ENCODE measurements at places on chromosomes 4 and X.

- DNase-seq: peak; percentile 51
These were observed 17.2 kb downstream of the SPIN3 start for GRCh38 chrX:56978172-56978571.

- peak; percentile 61 for DNase-seq
These were observed 72.0 kb downstream of the FRMPD4 start for GRCh38 chrX:12210196-12210815.

GRCh38 chr4:153531000-153531358 lies 64.8 kb downstream of the TMEM131L start:
- no peak for DNase-seq

- no peak for DNase-seq
These were observed 500.0 kb downstream of the SPRY1 start for GRCh38 chr4:123896446-123897071.

DNA sequence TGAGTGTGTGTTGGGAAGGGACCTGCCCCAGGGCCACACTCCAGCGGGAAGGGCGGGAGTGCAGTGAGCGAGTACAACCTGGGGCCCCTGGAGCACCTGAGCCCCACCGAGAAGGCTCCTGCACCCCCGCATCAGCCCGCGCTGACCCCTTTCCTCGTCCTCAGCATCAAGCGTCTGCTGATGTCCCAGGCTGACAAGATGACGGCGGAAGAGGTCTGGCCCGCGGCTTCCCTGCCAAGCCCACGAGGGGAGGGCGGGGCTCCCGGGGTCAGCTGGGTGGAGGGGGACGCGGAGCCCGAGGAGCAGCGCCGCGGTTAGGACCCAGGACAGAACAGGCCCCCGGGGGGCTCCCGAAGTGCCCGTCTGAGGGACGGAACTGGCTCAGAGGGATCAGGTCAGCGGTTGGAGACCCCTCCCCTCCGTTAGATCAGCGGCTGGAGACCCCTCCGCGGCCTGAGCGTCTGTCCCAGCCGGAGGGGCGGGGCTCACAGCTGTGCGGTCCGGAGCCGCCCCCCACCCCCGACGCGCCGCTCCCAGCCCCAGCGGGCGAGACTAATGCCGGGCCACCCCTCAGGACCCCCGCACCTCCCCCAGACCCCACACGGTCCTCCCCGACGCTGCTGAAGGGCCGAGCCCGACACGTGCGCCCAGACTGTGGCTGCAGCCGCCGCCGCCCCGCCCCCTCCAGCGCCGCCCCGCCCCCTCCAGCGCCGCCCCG lies 6.7 kb downstream of the MYL5 start:
- no peak for DNase-seq

DNA sequence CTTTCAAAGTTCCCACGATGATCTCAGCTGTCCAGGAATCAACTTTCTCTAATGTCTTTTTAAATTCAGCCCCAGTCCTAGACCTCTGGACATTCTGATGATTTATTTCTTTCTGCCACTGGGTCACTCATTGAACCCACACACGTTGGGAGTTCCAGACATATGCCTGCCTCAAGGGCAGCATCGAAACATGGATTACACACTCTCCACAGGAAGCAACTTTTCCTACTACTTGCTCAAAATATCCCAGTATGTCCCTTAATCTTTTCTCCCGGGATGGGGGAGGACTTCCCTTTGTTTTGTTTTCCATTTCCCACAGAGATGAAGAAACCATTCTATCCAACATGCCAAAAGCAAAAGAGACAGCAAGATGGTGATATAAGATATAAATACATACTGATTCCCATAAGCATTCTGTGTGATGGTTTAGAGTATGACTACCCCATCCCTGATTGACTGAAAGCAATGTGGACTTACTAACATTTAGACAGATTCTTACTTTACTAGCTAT lies 79.8 kb upstream of the PPARGC1A start:
- no peak for DNase-seq

GRCh38 chrX:96373047-96373355 lies 311.6 kb upstream of the DIAPH2 start:
- no peak for DNase-seq

DNA sequence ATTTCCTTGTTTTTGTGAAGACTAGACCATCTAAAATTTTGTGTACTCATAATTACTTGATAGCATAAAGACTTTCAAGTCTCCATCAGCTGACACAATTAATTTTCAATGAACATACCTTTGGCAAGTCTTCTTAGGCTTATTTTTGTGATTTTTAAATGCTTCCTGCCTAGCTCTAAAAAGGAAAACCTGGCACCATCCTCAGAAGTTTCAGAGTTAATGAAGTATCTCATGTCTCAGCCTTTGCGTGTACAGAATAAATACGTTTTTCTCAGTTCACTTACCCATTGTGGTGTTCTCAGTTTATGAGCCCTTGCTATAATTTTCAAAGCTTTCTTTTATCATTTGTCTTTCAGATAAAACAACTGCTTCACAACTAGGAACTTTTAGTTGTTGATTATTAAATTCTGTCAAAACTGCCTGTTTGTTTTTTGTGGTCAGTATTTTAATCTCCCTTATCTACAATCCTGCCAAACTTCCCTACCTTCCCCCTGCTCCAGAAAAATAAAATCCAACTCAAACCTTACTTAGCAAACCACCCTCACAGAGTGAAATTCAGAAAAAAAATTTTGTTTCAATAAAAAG lies 21.6 kb downstream of the ADD1 start:
- DNase-seq: no peak

- no peak for DNase-seq
These were observed 143.8 kb downstream of the FBXW7 start for GRCh38 chr4:152392079-152392478.

- no peak for DNase-seq
These were observed 219.3 kb upstream of the JADE1 start for GRCh38 chr4:128590034-128590740.

DNA sequence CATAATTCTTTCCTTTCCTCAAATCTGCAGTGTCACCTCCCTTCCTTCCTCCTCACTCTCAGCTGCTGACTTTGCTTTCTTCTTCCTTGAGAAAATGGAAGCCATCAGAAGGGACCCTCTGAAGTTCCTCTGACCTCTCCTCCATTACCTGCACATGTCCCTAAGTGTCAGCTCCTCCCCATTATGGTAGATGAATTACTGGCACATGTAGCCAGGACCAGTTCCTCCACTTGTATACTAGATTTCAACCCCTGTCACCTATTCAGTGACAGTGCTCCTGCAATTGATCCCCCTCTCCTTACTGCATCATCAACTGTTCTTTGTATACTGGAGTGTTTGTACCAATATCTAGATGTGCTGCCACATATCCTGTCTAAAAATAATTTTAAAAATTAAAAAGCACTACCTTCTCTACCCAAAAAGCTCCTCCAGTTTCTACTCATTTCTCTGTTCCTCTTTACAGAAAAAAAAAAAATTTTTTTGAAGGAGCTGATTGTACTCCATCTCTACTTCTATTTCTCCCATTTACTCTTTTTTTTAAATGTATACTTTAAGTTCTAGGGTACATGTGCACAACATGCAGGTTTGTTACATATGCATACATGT lies 78.6 kb downstream of the CLCN5 start:
- DNase-seq: no peak

GRCh38 chr4:98261405-98262291 lies 464 bp downstream of the RAP1GDS1 start:
- DNase-seq: no peak

DNA sequence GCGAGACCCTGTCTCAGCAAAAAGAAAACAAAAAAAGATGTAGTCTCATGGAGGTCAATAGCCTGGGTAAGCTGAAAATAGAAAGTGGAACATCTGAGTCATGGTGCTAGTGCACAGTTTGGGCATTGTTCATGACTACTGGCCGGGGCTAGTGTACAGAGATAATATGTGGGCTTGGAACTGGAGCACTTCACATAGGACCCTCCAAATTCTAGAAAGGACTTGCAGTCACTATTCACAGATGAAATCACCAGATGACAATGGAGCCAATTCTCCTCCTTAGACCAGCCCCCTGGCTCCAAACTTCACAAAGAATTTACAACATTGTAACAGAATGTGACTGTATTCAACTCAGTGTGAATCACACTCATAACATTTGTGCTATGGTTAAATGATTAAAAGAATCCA lies 367.8 kb upstream of the SLC7A11 start:
- peak; percentile 91 for DNase-seq

- no peak for DNase-seq
These were observed 107.0 kb downstream of the REPS2 start for GRCh38 chrX:17053502-17053901.

- no peak for DNase-seq
These were observed 135.3 kb upstream of the LDB2 start for GRCh38 chr4:17033768-17034181.

- no peak for DNase-seq
These were observed 19.6 kb downstream of the NKX3-2 start for GRCh38 chr4:13524504-13525243.

DNA sequence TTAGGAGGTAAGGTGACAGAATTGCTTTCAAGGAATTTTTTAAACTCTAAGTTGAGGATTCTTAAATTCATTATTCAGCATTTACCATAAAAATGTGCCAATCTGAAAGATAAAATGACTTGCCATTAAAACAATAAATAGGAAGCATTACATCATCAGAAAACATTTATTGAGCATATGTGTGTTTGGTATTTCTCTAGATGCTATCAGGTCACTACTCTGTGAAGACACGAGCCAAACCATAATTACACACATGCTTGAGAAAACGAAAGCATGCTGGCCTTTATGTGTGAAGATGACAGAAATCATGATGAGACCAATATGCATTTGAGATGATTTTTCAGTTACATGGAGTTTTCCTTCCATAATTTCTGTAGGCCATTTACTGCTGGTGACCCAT lies 12.3 kb upstream of the IL21 start:
- DNase-seq: no peak

- no peak for DNase-seq
These were observed 477.4 kb downstream of the ACTRT1 start for GRCh38 chrX:127574829-127575228.

- DNase-seq: no peak
These were observed 704.6 kb downstream of the SMARCA1 start for GRCh38 chrX:128818690-128819089.

GRCh38 chr4:158714937-158715336 lies 8.3 kb downstream of the PPID start:
- DNase-seq: no peak

DNA sequence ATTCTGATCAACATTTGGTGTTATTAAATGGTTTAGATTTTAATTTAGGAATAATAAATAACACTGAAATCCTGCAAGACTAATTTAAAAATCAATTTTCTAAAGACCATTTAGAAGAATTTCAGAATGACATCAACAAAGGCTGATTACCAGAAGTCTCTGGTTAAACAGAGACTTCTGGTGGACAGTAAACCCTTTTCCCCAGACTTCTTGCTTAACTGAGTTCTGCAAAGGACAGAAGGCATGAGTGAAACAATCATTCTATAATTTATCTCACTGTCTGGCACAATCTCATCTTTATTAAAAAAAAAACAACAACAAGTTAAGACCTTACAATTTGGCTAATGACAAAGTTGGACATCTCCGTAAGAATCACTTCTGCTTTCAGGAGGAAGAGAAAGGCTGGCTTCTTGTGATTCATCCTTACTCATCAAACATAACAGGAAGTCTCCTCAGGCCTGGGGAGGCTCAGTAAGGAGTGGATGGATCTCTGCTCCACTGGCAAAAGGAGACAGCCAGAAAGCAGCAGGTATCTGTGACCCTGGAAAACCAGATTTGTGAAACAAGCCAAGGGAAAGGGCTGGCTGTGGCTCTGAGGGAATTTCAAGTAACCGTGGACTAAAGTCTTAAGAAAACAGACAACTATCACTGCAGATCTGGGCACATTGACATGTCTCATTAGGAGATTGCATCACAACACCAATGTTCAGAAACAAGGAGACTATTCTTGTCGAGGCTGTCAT lies 908 bp upstream of the TLR6 start:
- DNase-seq: peak; percentile 52

DNA sequence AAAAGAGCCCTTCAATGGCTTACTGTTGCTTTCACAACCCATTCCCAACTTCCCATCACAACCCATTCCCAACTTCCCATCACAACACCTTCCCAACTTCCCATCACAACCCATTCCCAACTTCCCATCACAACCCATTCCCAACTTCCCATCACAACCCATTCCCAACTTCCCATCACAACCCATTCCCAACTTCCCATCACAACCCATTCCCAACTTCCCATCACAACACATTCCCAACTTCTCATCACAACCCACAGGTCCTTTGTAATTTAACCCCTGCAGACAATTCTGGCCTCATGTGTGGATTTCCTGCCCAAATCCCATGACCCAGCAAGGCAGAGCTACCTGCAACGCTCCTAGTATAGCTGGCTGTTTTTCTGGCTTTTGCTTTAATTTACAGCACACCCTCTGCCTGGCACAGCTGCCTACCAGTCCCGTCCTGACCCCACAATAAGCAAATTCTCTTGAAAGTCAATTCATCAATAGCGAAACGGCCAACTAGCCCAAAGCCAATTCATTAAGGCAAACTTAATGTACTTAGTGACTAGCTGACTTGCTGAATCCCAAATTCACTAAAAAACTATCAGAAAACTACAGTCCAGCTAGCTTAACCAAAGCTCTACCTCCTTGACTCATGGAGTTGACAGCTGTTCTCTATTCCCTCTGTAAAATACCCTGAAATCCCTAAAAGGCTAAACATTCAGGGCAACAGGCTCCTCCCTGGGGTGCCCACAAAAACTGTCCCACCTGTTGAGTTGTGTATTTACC lies 75.6 kb downstream of the AFAP1 start:
- no peak for DNase-seq

DNA sequence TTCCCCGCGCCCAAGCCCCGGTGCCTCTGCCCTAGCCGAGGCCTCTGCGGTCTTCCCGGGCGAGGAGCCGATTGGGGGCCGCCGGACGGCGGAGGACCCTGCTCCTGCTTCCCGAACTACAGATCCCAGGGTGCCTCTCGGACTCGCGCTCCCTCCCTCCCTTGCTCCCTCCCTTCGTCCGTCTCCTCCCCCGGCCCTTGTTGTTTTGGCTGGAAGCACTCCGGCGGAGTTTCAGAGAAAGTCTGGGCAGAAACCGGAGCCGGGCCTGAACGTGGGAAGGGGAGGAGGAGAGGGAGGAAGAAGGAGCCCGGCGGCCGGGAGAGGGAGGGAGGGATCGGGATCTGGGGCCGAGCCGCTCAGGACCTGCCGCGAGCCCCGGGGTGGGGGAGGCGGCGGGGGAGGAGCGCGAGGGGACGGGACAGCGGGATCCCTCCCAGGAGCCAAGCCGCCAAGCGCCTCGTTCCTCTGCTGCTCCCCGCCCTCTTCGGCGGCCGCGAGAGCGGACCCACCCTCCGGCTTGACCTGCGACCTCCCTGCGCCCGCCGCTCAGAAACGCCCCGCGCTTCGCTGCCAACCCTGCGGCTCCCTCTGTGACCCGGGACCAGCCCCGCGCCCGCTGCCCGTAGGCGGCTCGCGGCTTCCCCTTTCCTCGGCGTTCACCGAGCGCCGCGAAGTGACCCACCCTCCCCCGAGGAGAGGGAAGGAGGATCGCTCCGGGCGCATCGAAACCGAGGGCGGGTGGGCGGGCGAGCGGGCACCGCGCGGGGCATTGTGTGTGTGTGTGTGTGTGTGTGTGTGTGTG lies 496 bp upstream of the GAB1 start:
- no peak for DNase-seq

GRCh38 chrX:22399437-22400192 lies 126.9 kb downstream of the CBLL2 start:
- peak; percentile 68 for DNase-seq

All from COLO829 (cell line).